Activated CD4-positive, CD25-positive, alpha-beta regulatory T cell treated with anti-CD3 and anti-CD28 coated beads, Interleukin-2, amount 50 U/mL, for 72 hours (primary cell): ENCODE measurements at places on chromosomes 5 and 9.

DNA sequence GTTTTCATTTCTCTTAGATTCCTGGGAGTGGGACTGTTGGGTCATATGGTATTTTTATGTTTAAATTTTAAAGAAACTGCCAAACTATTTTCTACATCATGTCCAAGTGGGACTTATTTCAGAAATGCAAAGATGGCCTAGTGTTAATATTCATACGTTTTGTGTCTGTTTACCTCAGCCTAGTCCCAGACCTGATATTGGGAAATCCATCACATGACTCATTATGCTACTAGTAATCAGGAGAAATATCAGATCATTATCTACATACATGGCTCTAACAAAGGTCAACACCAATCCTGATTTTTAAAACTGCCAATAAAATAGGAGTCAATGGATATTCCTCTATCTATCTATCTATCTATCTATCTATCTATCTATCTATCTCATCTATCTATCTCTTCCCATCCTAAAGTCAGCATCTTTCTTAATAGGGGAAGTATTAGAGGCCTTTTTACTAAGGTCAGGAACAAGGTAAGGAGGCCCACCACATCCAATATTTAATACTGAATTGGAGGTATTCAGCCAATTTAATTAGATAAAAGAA, 4.7 kb downstream of the RASGEF1C start:
- no peak for DNase-seq

DNA sequence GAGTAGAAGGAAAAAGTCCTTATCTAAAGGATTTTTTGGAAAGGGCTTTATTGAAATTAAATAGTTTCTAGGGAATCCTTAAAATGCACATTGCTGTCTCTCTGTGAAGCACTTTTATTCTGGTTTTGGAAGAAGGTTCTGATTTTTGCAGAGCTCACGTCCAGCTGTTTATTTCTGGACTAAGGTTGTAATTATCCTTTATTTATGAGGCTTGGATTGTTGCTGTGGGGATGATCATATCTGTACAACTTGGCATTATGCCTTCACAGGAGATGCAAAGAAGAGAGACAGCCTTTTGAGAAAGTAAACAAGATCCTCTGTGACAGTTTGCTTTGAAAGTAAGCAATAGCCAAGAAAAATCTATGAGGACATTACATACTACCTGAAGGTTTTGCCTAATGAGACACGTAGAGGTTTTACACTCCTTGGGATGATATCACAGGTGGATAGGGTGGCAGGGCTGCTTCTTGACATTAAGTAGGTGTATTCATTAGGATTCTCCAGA, 14.6 kb downstream of the SMARCA2 start:
- no peak for DNase-seq

DNA sequence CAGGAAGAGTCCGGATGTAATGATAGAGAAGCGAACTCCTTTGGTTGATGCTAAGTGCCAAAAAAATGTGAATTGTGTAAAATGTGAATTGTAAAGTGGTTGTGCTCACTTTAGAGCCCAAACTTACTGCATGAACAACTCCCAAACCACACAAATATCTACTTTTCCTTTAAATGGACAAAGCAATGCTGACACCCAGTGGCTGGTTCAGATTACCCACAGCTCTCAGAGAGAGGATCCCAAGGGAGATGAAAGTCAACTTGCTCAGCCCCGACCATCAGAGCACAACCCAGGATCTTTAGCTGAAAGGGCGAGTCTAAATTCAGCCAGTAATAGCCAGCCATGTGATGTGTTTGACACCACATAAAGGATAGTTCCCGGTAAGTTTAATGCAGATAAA, 133.7 kb downstream of the NMUR2 start:
- no peak for DNase-seq

- no peak for DNase-seq
Measured at GRCh38 chr9:70625078-70625477, 210.6 kb upstream of the KLF9 start.

DNA sequence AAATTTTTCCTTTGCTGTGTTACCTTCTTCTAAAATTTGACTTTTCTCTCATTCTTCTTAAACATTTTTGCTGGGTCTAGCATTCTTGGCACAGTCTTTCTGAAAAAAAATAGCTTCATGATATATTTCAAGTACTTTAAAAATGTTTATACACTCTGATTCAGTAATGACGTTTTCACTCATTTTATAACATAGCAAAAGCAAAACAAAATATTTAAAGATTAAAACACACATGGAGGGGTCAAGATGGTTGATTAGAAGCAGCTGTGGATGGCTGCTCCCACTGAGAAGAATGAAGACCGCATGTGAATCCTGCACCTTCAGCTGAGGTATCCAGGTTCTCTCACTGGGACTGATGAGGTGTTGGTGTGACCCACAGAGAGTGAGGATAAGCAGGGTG, 188.2 kb downstream of the SGCD start:
- no peak for DNase-seq

DNA sequence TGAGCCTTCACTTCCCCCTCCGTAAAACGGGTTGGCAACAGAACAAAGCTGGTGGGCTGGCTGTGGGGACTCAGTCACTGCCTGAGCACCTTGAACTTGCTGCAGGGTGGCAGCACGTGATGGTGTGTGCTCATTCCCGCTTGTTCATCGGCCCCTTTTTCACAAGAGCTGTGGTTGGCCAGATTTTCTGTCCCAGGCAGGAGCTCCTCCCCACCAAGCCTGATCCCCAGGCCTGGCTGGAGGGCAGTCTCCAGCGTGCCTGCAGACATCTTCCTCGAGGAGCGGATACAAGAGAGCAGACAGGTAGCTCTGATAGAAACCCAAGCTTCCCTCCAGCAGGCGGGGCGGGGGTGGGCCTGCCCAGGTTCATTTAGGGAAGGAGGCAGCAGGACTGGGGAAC, 61.9 kb upstream of the ORM1 start:
- no peak for DNase-seq

DNA sequence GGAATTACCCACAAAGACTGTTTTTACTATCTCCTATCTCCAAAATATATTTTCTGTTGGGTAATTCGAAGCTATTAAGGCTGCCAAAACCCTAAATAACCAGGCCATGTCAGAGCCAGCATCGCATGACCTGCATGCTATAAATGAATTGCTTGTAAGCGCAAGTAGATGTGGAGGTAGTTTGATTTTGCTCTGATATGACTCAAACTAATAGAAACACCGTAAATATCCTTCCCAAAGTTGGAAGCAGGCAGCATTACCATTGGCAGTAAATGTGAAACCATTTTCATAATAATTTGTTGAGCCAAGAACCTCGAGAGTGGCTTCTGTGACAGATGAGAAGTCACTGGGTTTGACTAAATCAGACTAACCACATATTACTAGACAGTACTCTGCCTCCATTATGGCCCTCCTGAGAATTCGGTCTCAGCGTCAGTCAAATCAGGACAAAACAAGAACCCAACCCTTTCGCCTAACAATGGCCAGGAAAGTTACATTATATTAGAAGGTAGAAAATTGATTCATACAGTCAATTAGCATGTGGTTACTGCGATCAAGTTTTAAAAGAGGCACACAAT, 289.8 kb downstream of the SPOCK1 start:
- no peak for DNase-seq

DNA sequence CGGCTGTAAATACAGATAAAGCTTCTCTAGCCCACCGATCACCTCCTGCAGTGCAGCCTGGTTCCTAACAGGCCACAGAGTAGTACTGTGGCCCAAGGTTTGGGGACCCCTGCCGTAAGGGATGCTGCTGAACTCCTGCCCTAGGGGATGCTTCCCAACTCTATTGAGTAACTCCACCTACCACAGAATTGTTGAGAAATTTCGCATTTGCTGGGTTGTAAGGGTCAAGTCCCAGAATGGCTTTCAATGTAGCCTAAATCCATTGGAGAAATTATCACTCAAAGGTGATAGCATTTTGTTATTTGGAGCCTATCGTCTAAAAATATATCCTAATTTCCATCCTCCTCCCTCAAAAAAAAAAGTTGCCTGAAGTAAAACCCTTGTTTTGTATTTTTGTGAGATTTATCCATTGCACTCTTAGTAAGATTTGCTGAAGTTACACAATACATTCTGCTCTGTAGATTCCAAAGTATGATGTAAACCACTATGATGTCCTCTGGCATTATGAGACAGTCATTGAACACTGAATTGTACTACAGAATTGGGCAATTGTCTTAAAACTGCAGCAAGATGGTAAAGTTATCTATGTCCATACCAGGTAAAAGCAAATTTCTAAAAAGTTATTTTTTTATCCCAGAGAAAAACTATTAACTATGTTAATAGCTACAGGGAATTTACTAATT, 14.0 kb downstream of the ACTBL2 start:
- no peak for DNase-seq

- no peak for DNase-seq
Measured at GRCh38 chr9:109164042-109164441, 3.0 kb downstream of the FRRS1L start.

- no peak for DNase-seq
Measured at GRCh38 chr5:150402229-150402773, 10.4 kb downstream of the CD74 start.

- DNase-seq = no peak
Measured at GRCh38 chr9:79664375-79664831, 92.6 kb downstream of the TLE4 start.

DNA sequence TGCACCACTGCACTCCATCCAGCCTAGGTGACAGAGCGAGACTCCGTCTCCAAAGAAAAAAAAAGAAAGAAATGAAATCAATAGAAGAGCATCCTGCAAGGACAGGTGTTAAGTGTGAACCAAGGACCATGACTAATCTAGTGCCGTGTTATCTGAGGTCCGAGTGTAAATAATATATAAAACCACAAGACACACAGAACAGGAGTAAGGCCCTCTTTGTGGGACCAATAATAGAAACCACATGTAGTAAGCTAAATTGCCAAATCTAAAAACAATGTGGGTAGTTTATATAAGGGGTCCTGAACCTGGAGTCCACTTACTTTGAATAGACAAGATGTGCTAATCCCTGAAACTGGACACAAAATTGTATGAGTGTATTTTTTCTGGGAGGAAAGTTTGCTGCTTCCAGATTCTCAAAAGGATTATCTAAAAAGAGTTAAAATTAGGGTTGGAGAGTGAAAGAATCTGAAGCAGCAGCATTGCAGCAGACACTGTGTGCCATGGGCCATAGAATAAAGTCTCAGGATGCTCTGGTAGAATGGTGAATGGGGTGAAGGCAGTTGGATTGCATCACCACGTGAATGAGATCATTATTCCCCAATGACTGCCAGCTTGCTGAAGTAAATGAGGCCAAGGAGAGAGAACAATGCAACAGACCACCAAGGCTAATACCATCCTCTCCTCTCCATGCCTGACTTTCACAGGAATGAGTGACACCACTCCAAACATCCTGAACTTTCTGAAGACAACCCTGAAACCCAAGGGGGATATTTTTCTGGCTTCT, 222.7 kb downstream of the DCP2 start:
- DNase-seq = no peak

- DNase-seq = no peak
Measured at GRCh38 chr9:20722221-20722620, 38.2 kb downstream of the FOCAD start.

GRCh38 chr5:149427374-149427773, 48.3 kb upstream of the IL17B start:
- DNase-seq = no peak
